ENCODE measurements at places on chromosomes 16 and 17.

DNA sequence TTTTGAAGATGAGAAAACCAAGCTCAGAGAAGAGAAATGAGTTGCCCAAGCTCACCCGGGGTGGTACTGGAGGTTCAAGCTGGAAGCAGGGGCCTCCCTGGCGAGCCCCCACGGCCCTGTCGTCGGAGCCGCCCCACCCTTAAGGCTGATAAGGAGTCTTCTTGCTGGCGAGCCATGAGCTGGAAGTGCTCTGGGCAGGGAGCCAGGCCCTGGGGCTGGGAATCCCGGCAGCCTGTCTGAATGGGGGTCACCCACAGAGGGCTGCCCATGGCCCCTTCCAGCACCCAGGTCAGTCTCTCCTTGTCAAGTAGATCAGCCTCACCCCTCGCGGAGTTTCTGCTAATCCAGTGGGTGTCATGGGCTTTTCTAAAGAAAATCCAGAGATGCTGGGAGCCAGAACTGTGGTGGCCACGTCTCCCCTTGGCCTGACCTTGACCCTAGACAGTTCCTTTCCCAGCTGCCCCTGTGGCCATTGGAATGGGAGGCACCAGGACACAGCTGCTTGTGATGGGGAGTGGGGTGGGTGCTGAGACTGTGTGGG, 1.2 kb upstream of the P2RX1 start:
- DNase-seq, result no peak

GRCh38 chr16:79980650-79981521, 380.3 kb upstream of the MAF start:
- DNase-seq, result no peak

DNA sequence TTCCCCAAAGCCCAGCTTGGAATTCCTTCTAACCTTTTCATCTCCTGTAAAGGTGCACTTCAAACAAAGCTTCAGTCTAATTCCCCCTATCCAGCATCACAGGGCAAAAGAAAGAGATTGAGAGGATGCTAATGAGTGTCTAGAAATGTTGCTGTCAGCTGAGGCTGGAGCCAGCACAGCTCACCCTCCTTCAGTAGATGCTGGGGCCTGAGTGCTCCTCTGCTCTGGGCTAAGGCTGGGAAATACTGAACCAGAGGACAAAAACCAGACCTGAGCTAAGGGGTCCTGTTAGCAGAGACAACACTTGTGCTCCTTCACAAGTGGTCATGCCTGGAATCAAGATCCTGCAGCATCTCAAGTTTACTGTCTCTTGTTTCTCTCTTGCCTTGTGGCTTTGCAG, 85.0 kb downstream of the CHD9NB start:
- no peak for DNase-seq

- no peak for DNase-seq
Measured at GRCh38 chr17:45050481-45051059, 862 bp downstream of the DCAKD start.

DNA sequence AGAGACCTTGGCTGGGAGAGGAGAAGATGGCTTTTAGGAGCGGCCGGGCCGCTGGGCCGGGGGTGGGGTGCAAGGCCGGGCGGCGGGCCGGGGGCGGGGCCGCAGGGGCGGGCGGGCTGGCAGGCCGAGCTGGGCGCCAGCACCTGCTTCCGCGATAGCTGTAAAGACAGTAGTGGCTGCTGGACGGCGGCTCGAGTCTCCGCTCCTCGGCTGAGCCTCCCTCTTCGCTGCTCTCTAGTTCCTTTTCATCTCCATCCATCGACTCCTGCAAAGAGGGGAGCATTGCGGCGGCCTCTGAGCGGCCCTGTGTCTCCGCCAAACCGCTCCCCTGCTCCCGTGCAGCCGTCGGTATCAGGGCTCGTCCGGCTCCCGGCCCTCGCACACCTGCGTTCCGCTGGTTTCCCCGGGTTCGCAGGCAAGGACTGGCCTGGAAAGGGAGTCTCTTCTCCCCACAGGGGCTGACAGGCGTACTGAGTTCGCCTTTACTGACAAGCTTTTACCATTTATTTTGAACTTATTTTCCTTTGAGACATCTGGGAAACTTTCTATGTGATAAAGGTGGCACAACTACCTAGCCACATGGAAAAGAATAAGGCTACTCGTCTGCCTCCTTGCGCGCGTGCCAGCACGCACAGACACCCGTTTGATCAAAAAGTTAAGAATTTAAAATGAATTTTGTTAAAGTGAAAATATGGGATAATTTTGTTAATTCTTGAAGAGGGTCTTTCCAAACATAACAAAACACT, at the start of gene C17orf75:
C17orf75 (minus strand) TSS at position 317 of the 746 bp plus-strand sequence; CDS start at position 283, 34 bp downstream.
- peak; percentile 63 for DNase-seq

GRCh38 chr17:9931144-9931741, 26.2 kb upstream of the RCVRN start:
- DNase-seq, result no peak

- no peak for DNase-seq
Measured at GRCh38 chr17:58176200-58176599, 9.4 kb downstream of the OR4D2 start.

- DNase-seq, result no peak
Measured at GRCh38 chr16:12236589-12236988, 260.1 kb downstream of the SNX29 start.

GRCh38 chr16:51306116-51306515, 155.0 kb upstream of the SALL1 start:
- no peak for DNase-seq

Measured in stimulated activated CD8-positive, alpha-beta memory T cell treated with anti-CD3 and anti-CD28 coated beads, Interleukin-7, amount 100 ng/mL, for 48 hours (primary cell).